ENCODE measurements at places on chromosomes 5 and 9.

- DNase-seq: no peak
Observed at GRCh38 chr9:116480700-116481099, 206.4 kb upstream of the TRIM32 start.

DNA sequence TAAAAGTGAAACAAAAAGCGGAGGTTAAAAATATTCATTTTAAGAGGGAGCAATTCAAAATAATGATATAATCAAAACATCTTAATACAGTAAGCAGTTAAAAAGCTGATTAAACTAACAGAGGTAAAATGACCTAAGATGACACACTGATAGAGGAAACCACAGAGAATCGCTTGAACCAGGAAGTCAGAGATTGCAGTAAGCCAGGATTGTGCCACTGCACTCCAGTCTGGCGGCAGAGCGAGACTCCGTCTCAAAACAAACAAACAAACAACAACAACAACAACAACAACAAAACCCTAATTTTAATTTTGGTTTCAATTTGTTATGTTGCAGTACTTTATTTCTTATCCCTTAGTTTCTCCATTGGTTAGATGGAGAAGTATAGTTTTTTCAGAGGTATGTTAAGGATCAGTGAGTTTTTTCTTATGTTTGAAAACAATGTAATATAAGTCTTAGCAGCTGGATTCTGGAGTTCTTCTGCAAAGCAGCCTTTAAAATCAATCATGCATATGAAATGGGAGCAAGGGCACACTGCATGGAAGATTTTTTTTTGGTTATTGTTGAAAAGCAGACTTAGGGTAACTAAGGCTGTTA, 58.5 kb downstream of the MLANA start:
- DNase-seq: no peak

- no peak for DNase-seq
Observed at GRCh38 chr5:102958481-102959011, 161.4 kb downstream of the GIN1 start.

- no peak for DNase-seq
Observed at GRCh38 chr5:52837591-52838001, 49.9 kb downstream of the ITGA1 start.
